Hepatocyte (in vitro differentiated cells): ENCODE measurements at places on chromosomes 11 and 22. TPM values are rescaled to one million over a fixed set of nuclear protein-coding genes. Genes with fewer than 3 reads are reported as not detected.

The SNX15 gene
- total RNA-seq, result 9.9 and 12.9 TPM in 2 replicates

The STK33 gene
- 9.6 and 12.8 TPM in 2 replicates for total RNA-seq

The DGKZ gene
- total RNA-seq, result 26.6 and 28.2 TPM in 2 replicates

The WBP2NL gene
- total RNA-seq, result not detected in 2 replicates

The TREH gene
- 6.6 and 10.2 TPM in 2 replicates for total RNA-seq

The RBFOX2 gene
- 94.7 and 133 TPM in 2 replicates for total RNA-seq

The WNT11 gene
- 13.2 and 16.4 TPM in 2 replicates for total RNA-seq

The CYP2D6 gene
- 2.2 and 3.8 TPM in 2 replicates for total RNA-seq

The CSF2RB gene
- total RNA-seq, result 0.28 and 0.83 TPM in 2 replicates

The ZNF280A gene
- 0.47 and 0.64 TPM in 2 replicates for total RNA-seq

The PKNOX2 gene
- 3.1 and 4.3 TPM in 2 replicates for total RNA-seq

The C11orf97 gene
- not detected in 2 replicates for total RNA-seq

The BAIAP2L2 gene
- total RNA-seq, result 3.3 and 4.4 TPM in 2 replicates

- DNase-seq, result no peak
Observed at GRCh38 chr11:107359701-107360100, 97.9 kb downstream of the CWF19L2 start.

GRCh38 chr11:45145379-45146071 is 914 bp upstream of the PRDM11 start:
- DNase-seq, result peak; percentile 61

GRCh38 chr11:110501428-110501827 is 71.7 kb downstream of the FDX1 start:
- DNase-seq, result no peak

DNA sequence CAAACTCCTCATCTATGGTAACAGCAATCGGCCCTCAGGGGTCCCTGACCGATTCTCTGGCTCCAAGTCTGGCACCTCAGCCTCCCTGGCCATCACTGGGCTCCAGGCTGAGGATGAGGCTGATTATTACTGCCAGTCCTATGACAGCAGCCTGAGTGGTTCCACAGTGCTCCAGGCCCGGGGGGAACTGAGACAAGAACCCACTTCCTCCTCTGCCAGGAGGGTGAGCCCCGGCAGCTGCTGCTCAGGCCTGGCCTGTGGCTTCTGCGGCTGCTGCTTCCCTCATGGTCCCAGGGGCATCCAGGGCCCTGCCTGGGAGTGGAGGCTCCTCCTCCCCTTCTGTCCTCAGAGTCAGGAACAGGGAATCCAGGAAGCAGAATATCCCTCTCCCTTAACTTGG is 98.4 kb downstream of the ZNF280B start:
- no peak for DNase-seq

GRCh38 chr11:2378527-2379210 is 1.6 kb downstream of the CD81 start:
- DNase-seq, result peak; percentile 50

- peak; percentile 87 for DNase-seq
Observed at GRCh38 chr11:75582895-75583717, 21.1 kb downstream of the SERPINH1 start.

DNA sequence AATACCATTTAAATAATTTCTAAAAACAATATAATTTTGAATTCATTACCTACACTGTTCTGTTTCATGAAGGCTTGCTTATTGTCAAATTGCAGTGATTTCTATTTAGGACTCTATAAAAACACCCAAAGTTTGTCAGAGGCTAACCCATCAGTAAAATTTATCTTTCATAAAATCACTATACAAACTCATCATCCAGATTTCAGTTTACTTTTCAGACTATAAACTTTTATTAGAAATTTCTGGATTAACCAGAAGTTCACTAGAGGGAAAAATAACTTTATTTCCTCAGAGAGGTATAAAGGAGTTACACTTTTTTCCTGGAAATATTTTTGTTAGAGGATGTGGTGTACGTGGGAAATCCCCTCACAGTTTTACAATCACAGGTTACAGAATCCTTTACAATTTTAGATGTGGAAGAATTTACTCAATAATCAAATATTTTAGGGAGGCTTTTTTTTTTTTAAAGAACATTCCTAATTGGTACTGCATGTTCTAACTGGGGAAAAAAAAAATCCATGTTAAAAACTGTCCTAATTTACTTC is 176.7 kb downstream of the SWAP70 start:
- no peak for DNase-seq

DNA sequence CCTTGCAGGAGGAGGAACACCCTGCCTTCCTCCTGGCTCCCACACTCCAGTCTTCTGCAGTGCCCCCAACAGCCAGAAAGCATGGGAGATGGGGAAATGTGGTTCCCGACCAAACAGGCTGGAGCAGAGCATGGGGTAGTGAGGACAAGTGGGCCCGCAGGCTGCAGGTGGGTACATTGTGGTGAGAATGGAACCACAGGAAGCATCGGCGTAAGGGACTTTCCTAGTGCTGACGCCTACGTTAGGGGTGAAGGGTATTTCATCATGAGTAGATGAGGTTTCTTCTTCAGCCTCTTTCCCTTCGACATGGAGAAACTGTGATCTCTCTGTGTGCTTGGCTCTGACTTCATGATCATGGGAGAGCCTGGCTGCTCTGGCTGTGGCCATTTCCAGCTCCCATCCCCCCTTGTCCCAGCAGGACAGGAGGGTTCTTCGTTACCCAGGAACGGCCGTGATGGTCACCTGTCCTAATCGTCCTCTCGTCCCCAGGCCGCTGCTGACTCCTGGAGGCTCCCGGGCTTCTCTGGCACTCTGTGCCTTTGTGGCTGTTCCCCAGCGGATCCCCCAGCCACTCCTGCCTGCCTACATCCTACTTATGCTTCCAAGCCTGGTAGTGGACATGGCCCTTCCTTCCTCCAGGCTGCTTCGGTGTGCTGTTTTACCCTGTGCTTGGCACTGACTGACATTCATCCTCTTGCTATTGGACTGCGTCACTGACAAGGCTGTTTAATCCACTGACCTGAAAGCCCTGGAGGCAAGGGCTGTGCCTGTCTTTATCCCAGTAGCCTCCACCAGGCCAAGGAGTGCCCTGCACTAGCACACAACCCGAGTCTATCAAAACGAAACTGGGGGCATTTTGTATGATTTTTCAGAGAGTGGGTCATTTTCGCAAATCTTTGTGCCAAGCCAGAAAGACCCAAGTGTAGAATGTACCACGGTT is 65.2 kb upstream of the CECR2 start:
- DNase-seq, result no peak

- DNase-seq, result no peak
Observed at GRCh38 chr11:81596704-81597103, 1137.0 kb downstream of the FAM181B start.

GRCh38 chr22:24765166-24765565 is 9.4 kb downstream of the PIWIL3 start:
- no peak for DNase-seq

GRCh38 chr11:115684699-115685098 is 180.5 kb upstream of the CADM1 start:
- DNase-seq, result no peak

- DNase-seq, result no peak
Observed at GRCh38 chr11:115168229-115168671, 336.0 kb downstream of the CADM1 start.

DNA sequence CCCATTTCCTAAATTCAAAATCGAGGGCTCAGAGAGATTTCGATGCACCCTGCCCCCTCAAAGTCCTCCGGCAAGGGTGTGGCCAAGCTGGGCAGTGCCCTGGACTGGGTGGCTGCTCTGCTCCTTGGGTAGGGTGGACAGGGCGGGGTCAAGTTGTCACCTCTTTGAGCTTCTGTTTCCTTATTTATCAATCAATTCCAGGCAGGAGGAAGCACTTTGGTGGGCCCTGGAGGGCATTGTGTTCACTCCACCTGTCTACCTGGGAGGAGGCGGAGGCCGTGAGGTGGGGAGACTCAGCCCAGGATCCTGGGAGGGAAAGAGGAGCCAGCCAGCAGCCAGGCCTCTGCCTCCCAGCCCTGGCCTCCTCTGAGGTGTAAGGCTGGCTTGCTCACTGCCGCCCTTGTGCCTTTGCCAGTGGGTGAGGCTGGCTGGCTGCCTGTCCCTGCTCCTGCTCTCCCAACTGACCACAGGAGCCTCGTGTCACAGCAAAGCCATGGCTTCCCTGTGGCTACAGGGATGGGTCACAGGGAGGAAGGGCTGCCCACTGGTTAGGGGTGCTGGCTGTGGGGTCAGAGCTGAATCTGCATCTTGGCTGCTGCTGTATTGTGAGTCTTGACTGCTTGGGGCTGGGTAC is 25.5 kb upstream of the SHISAL1 start:
- DNase-seq, result no peak

DNA sequence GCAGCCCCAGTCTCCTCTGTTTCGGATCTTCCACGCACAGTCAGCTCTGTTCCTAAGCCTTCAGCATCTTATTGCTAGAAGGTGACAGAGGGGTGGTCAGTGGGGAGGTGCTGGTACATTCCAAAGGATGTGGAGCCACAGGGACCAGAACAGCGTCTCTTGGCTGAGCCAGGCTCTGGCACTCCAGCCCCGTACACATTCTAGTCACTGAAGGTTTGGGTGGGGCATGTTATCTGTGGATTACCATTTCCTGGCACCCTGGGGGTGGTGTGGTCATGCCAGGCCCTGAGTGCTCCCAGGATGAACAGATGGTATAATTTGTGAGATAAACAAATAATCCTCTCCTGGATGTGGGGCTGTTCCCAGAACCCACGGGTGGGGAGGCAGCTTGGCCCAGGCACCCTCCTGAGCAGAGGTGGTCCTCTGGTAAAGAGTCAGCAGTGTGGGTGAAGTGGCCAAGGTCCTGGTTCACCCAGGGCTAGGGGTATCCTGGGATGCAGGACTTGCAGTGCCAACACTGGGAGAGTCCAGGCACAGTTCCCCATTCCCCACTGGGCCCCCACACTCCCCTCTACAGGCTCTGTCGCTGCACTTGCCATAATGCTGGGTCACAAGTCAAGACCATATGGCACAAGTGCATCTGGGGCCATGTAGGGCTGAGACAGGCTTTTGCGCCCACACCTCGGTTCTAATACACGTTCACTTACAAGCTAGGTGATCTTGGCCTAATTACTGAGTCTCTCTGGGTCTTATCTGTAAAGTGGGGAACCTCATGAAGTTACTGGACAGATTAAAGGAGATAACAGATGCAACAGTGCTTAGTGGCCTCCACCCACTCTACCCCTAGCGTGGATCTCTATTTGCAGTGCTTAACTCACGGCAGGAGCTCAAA is 33.0 kb downstream of the DKK3 start:
- no peak for DNase-seq

DNA sequence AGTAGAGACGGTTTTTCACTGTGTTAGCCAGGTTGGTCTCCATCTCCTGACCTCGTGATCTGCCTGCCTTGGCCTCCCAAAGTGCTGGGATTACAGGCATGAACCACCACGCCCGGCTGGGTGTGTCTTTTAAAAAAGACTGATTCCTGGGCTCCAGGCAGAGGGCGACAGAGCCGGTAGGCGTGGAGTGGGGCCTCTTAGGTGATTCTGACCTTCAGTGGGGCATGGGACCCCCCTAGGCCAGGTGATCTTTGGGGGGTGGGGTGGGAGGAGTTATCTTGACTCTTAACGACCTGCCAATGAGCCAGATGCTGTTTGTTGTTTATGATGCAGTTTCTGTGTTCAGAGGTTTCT is 12.9 kb upstream of the SORL1-AS1 start:
- DNase-seq, result peak; percentile 37

GRCh38 chr11:75801362-75802020 is 13.5 kb upstream of the UVRAG start:
- no peak for DNase-seq

DNA sequence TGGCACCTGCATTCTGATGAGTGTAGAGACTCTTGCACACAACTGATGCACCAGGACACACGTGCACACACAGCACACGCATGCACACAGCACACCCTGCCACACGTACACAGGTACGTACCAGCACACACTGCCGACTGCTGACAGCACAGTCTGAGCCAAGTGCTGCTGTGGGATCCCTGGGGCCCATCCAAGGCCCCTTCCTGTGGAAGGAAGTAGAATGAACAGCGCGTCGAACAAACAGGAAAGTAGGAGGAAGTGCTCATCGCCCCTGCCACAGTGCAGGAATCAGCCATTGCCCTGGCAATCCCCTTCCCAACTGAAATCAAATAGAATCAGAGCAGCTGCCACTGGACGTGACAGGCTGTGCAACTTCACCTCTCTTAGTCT is 57.9 kb downstream of the CD82 start:
- no peak for DNase-seq

- no peak for DNase-seq
Observed at GRCh38 chr22:22865311-22866072, 22.1 kb upstream of the IGLL5 start.

- DNase-seq, result no peak
Observed at GRCh38 chr22:43889860-43890253, 2.0 kb downstream of the PNPLA5 start.

- DNase-seq, result no peak
Observed at GRCh38 chr11:119889111-119889510, 160.1 kb upstream of the NECTIN1 start.

- peak; percentile 31 for DNase-seq
Observed at GRCh38 chr11:19890308-19890707, 177.7 kb downstream of the NAV2 start.

DNA sequence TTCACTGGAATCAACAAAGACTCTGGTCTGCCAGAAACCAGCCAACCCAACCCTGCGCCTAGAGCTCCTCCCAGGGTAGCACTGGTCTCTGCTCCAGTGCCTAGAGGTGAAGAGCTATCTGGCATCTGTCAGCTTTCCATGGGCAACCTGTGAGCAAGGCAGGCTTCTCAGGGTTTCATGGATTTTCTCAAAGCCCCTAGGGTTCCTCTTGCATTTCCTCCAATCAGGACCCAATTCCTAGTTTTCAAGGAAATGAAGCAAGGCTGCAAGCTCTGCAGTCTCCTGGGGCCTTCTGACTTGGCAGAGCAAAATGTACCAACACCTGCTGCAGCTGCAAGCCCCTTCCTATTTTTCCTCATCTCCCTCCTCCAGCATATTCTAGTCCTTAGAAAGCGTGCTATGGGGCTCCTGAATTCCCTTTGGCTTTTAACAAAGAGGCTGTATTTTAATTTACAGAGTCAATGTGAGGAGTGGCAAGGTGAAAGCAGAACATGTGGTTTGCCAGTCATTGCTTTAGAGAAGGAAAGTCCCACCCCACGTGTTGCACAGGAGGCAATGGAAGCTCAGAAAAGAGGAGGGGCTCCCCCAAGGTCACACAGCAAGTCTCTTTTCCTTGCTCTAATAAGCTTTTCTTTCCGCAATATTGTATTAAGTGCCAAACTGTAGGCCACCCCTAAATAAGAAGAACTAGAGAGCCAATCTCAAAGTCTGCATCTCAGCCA is 33.0 kb upstream of the RIC3 start:
- DNase-seq, result no peak

DNA sequence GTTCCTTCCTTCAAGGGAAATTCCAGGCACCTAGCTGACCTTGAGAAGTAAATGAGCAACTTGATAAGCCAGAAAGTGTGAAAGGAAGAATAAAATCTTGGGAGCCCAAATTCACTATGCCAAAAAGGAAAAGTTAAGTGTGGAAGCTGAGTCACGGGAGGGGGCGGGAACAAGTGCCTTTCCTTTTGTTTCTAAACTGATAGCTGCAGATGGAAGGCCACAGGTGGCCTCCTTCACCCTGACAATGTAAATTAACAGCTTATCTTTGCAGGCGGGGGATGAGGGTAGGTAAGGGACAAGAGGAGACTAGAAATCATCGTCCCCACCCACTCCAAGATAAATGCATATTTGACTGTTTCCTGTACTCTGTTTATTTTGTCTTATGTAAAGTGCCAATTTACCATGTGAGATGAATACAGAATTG is 36.4 kb upstream of the TREH start:
- peak; percentile 36 for DNase-seq

GRCh38 chr11:91230647-91231046 is 994.0 kb upstream of the FAT3 start:
- DNase-seq, result no peak
